H1 (cell line): ENCODE measurements at places on chromosomes 2 and 18. TPM values are rescaled to one million over a fixed set of nuclear protein-coding genes. Genes with fewer than 3 reads are reported as not detected.

Gene APOB
- 0.52 and 0.61 TPM in 2 replicates for total RNA-seq

Gene KLHL41
- total RNA-seq, result not detected in 2 replicates

Gene CPLX4
- not detected in 2 replicates for total RNA-seq

DNA sequence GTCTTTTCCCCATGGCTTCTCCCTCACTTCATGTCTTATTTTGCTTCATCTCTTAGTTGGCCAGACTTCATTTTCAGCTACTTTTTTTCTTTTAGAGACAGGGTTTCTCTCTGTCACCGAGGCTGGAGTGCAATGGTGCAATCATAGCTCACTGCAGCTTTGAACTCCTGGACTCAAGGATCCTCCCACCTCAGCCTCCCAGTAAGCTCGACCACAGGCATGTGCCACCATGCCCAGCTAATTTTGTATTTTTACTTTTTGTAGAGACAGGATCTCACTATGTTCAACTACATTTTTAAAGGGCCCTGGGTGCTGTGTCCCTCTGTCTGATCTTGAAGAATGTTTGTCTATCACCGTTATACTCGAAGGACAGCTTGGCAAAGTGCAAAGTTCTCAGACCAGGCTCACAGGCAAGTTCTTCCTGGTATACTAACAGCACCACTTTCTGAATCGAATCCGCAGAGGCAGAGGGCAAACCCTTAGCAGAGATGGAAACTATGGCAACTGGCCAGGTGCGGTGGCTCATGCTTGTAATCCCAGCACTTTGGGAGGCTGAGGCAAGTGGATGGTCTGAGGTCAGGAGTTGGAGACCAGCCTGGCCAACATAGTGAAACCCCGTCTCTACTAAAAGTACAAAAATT is 60.9 kb downstream of the SOWAHC start:
- no peak for DNase-seq

GRCh38 chr2:9971105-9971818 is 19.8 kb downstream of the GRHL1 start:
- DNase-seq, result no peak

DNA sequence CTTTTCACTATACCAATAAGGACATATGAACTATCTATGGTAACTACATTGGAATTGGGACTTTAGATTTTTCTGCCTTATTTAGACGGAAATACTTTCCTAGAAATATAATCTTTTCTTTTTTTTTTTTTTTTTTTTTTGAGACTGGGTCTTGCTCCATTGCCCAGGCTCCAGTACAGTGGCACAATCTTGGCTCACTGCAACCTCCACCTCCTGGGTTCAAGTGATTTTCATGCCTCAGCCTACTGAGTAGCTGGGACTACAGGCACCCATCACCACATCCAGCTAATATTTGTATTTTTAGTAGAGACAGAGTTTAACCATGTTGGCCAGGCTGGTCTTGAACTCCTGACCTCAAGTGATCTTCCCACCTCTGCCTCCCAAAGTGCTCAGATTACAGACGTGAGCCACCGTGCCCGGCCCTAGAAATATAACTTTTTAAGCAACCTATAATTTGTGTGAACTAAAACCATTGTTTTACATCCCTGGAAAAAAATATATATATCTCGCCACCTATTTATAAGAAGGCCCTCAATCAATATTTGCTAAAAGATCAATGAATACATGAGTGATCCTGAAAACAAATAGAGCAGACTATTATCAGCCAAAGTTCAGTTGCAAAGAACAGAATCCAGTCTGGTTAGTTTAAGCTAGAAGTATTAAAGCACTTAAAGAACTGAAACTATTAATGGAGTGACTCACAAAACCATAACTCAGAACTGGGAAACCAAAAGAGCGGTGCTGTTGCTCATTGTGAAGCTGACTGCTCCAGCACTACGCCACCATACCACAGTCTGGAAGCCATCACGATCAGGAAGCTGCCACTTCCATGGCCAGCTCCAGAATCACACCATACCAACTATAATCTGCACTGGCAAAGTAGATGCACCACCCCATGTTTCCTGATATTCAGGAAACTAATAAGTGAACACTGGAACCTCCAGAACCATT is 8.4 kb upstream of the HNRNPLL start:
- DNase-seq, result no peak

DNA sequence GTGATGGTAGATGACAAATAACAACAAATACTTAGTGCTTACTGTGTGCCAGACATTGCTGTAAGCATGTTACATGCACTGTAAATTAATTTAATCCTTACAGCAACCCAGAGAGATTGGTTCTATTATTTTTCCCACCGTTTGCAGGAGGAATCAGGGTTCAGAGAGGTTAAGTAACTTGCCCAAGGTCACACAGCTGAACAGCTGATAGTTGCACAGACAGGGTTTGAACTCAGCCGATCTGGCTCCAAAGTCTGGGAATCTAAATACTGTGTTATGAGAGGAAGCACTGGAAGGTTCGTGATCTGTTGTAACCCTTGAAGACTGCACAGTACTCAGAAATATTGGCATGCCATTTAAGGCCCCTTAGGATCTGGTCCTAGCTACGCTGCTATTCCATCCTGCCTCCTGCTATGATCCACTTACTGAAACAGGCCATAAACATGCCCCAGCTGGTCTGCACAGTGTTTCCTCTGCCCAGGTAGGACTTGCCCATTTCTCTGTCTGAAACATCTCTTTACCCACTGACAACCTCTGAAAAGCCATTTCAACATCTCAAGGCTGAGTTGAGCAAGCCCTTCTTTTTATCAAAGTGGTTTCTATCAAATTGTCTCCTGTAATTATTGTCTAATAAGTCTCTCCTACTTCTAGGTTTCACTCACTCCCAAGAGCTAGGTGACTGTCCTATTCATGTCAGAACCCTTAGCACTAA is 40.4 kb upstream of the MRPL33 start:
- no peak for DNase-seq

DNA sequence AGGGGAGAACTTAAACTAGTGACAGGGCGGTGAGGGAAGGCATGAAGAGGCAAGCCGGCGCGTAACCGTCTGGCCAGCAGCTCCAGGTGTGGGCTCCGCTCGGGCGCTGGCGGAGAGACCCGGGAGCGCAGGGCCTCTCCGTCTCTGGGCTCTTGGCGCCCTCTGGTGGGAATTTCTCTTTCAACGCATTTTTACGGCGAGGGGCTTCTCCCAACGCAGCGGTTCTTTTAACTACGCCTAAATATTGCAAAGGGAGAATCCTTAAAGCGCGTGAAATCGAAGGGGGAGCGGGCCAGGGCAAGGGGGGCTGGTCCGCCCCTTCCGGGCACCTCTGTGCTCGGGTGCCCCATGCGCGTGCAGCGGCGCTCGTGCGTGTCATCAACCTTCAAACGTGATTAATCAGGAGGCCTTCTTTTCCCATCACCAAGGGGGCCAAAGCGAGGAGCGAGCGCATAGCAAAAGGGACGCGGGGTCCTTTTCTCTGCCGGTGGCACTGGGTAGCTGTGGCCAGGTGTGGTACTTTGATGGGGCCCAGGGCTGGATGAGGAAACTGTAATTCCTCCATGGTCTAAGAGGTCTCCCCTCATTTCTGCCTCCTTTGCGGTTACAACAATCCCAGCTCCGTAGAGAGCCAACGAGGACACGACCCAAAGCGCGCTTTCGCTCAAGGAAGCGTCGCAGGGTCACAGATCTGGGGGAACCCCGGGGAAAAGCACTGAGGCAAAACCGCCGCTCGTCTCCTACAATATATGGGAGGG is 762 bp upstream of the GAD1 start:
- DNase-seq, result no peak

GRCh38 chr2:64470766-64471295 is 16.9 kb downstream of the LGALSL start:
- peak; percentile 39 for DNase-seq

- no peak for DNase-seq
These were observed 597 bp downstream of the RNF103 start for GRCh38 chr2:86623043-86623493.
